ENCODE measurements at places on chromosomes 4 and X. TPM values are rescaled to one million over a fixed set of nuclear protein-coding genes. Genes with fewer than 3 reads are reported as not detected.

The USP26 gene
- total RNA-seq = not detected

- DNase-seq = no peak
Measured at GRCh38 chr4:40686081-40686913, 56.6 kb upstream of the RBM47 start.

The RNF212 gene
- total RNA-seq = 6.9 TPM

The TRIM75 gene
- not detected for total RNA-seq
